IPS-NIHi11 (cell line): ENCODE measurements at places on chromosomes 6 and 20.

DNA sequence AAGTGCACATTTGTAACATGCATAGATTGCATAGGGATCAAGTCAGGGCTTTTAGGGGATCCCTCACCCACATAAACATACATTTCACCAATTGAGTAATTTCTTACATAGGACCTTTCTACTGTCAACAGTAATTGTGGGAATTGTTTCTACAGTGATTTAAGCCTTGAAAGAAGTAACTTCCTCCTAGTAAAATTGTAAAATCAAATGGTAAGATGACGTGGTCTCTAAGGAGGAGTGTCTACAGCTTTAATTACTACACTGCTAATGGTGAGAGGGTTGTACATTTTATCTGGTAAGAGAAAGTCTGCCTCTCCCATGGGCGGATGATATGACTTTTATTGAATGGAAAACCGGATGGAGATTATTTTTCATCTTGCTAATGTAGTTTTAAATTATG lies 98.0 kb downstream of the RPP40 start:
- no peak for DNase-seq

DNA sequence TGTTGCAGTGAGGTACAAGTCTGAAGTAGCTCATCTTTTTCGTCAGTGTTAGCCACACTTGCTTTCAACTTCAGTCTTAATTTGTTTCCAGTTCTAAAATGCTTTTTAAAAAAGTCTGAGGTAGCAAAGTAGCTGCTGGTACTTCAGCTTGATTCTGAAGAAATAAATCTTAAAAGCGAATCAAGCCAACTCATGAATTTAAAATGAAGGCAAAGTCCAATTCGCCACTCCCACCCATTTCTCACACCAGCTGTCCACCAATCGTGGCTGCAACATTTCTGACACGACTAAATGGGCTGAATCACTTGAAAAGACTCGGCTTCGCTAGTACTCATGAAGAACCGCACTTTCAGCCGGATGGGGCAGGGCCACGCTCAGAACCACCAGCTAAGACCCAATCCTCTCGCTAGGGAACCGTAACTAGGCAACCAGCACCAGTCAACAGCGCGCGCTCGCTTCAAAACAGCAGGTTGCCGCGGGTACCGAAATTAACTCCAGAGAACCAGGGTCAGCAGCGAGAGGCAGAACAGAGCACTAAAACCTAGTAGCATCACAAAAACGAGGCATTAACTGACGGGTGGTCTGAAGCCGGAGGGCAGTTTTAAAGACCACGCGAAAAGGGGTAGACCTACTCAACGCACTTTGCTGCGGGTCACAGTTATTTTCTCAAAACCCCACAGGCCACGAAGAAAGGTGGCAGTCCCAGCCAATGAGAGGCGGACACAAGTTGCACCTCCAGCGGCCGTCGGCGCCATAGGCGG lies 900 bp downstream of the BCLAF1 start:
- peak; percentile 65 for DNase-seq

DNA sequence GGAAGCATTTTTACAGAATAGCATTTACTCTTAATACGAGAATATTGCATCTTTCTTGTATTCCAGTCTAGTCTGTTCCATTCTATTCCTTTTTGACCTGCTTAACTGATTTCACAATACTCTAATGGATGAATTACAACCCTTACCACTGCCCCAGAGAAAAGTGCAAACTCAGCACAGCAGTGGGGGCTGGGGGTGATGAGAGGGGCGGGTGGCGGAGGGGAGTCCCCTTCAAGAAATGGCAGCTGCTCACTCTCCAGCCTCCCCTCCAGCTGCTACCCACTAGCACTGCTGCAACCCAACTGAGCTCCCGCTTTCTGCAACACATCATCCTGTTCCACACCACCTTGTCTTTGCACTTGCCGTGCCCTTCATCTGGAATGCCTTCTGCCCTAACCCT lies 30.1 kb downstream of the PIM1 start:
- DNase-seq, result no peak

- DNase-seq, result no peak
Measured at GRCh38 chr6:13848522-13849150, 34.3 kb upstream of the MCUR1 start.

GRCh38 chr6:69489970-69490369 lies 306.8 kb downstream of the LMBRD1 start:
- DNase-seq, result no peak

DNA sequence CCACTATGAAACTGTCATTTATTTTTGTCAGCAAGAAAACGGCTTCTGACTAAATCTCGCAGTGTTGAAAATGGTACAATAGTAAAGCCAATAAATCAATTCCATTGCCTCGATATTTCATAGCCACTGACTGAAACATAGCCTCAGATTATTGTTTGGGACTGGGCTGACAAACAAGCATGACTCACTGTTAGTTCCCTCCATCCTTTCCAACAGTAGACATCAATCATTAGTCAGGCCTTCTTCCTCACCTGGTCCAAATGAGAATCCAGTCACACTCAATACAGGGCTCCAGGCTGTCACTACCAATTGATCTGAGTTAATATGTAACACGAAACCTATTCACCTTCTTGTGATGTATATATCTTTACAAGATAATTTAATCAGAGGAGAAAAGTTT lies 66.1 kb downstream of the ADGRB3 start:
- no peak for DNase-seq

DNA sequence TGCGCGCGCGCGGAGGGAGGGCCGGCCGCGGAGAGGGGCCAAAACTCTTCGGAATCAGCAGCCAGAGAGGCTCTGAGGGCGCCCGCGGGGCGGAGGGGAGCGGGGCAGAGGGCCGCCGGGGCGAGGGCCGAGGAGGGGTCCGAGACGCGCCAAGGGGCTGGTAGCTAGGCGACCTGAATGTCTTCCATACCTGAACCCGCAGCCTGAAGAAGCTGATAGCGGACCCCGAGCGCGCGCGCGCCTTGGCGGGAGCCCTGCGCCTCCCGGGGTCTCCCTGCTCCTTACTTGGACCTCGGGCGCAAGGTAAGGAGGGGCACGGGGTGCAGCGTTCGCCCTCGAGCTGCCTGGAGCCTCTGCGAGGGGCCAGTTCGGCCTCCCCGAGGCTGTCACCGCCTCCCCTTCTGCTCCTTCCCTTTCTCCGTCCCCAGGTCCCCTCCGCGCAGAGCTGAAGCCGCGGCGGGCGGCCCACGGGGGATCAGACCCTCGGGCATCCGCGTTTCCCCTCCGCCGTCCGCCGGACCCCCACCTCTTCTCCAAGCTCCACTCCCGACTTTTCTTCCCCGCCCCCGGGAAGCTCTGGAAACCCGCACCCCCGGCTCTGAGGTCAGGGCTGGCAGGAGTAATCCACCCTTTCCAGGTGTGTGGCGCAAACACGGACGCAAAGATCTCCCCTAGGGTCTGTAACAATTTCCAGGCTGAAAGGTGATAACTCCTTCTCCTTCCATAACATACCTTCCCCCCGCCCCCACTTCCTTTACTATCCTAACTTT lies 13.1 kb upstream of the DEK start:
- peak; percentile 58 for DNase-seq

DNA sequence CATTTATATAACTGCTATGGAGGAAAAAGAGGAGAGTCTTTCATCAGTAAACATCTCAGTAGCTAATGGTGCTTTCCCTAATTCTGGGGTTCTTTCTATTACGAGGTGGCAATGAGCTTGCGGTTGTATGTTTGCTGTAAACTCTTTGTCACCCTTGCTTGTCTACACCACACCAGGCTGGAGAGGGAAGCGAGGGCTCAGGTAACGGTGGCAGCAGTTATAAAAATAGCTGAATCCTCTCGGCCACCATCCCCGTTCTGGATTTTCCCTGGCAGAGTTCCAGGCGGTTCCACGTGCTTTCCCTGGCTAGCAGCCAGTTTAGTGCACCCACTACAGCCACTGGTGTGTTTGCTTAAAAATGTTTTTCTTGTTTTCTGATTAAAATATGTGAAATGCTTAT lies 39.0 kb downstream of the MAS1 start:
- no peak for DNase-seq

DNA sequence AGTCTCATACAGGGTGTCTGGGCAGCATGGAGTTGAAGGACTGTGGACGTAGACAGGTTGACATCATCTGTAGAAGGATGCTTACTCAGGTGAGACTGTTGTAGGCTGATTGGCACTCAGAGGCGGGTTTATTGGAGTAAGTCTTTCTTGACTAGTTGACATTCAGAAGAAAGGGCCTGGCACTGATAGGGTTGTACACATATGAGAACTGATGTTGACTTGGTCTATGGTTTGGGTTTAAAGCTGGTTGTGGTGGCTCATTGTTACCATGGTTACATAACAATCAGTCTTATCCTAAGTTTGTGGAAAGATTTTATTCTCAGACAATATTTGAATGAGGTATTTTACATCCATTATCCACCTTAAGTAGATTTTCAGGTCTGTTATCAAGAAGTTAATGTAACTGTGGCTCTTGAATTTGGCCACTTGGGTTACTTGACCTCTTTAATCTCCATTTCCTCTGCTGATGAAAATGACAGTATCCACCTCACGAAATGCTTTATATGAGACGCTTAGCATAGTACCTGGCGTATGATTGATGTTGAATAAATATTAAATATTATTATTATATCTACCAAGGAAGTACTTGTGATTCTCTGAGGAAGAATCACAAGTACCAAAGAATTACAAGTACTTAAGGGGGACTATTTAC lies 109.3 kb downstream of the DNAH8 start:
- no peak for DNase-seq

DNA sequence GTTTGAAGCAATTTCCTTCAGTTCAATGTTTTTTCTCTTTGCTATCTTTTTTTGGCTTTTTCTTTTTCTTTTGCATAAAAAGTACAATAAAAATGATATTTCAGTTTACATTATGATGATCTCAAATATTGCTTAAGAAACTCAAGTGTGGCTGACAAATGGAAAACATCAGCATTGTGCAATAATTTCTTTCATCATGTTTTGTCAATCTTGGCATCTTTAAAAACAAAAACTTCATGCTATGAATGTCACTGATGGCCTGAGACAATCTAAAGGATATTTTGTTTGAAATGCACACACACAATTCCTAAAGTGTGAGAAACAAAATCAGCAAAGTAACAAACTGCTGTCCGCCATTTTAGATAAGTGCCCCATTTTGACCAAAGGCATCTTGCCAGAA lies 13.9 kb upstream of the MTCL3 start:
- no peak for DNase-seq

GRCh38 chr20:655726-656624 lies 3.0 kb upstream of the SRXN1 start:
- no peak for DNase-seq

- DNase-seq, result no peak
Measured at GRCh38 chr6:168825226-168826077, 384.5 kb downstream of the SMOC2 start.

GRCh38 chr6:34565722-34566137 lies 9.6 kb upstream of the SPDEF start:
- DNase-seq, result no peak

DNA sequence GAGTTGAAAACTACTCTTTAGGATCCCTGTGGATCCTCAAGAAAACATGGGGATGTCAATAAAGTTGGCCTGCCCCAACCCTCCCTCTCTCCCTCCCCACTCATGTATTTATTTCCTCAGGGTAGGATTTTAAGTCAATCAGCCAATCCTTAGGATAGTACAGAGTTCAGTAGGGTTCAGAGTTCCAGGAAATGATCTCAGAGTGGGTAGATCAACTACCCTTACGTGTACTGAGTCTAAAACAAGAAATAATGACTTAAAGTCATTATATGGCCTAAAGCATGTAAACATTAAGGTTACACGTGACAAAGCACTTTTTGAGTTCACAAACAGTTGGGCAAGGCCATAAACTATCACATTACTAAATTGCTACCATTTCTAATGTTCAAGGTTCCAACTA lies 47.2 kb upstream of the REV3L start:
- DNase-seq, result no peak

DNA sequence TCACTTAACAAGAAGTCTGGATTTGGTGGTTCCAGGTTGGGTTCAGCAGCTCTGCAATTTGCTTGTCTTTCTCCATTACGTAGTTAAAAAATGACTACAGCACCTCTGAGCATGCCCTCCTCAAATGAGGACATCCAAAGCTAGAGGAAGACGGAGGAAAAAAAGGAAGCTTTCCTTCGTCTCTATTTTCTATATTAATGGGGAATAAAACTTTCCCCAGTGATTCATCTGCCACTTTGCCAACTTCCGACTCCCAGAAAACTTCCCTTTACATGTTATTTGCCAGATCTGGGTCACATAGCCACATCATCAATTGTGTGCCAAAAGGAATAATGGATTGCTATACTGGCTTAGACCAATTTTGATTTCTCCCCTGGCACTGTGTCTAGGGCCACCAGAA lies 69.5 kb downstream of the ZFAND3 start:
- no peak for DNase-seq

GRCh38 chr6:140932909-140933308 lies 1199.8 kb upstream of the GJE1 start:
- no peak for DNase-seq

DNA sequence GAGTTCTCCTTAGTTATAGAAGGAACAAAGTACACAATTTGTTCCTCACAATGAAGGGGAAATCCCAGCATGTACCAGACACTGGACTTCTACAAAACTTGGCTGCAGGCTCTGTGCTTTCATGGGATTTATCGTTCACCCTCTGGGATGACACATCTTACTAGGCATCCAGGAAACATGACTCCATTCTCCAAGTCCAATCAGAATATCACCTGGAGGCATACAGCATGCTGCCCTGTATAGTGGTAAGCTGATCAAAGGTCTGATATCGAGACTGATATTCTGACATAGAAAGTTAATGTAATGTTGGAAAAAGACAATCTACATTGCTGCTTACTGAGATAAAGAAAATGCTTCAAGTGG lies 6.7 kb downstream of the RWDD2A start:
- DNase-seq, result no peak

- no peak for DNase-seq
Measured at GRCh38 chr20:32069711-32070110, 17.7 kb downstream of the HCK start.

DNA sequence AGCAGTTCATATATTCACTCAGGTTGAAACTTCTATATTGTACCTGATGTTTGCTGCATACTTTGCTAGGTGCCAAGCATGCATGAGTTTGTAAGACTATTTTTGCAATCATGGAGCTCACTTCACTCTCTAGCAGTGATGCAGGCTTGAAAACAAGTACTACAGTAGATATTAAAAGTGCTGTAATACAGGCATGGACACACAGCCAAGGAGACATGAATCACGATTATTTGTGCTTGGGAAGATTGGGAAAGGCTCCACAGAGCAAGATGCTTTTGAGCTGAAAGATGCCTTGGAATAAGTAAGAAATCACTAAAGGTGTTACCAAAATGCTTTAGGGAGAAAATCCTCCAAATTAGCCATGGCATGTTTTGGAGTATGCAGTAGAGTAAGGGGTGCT lies 427.4 kb downstream of the UTRN start:
- DNase-seq, result no peak

- no peak for DNase-seq
Measured at GRCh38 chr20:54115172-54115854, 44.9 kb upstream of the BCAS1 start.

DNA sequence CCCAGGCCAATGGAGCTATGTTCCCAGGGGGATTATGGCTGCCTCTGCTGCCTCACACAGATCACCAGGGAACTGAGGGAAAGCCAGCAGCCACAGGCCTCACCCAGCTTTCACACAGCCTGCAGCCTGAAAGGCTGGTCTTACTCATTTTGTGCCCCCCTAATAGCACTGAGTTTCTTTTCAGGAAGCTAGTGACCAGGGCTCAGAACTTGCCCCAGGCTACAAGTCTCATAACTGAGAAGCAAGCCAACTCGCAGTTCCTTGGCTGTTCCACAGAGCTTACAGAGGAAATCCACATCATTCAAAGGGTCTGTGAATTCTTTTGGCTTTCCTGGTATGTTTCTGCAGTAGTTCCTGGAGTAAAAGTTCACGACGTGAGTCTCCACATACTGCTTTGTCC lies 524.8 kb upstream of the GJE1 start:
- DNase-seq, result no peak
